ENCODE measurements at places on chromosomes 5 and 9.

DNA sequence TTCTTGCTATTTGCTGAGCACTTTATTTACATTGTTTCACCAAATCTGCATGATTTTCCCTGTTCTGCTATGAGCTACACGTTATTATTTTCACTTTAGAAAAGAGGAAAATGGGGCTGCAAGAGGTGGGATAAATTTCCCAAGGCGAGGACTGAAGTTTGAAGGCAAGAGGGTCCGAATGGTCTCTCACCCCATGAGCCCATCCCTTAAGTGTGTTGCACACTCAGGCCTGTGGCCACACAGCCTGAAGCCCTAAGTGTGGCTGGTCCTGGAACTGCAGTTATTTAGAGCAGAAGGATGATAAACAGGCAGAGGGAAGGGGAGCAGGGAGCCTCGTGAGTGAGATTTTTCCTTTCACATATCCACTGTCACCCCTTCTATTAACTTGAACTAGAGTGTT is 7.8 kb downstream of the PDE8B start:
- H3K36me3 ChIP-seq, result no peaks in the 10 kb centered on the region
- no peaks in the 10 kb centered on the region for H3K4me1 ChIP-seq
- no peak for DNase-seq
- H3K4me3 ChIP-seq, result no peak overlapping the region
- no peak overlapping the region for H3K27ac ChIP-seq

- no peaks in the 10 kb centered on the region for H3K4me1 ChIP-seq
- no peaks in the 10 kb centered on the region for H3K27me3 ChIP-seq
- H3K36me3 ChIP-seq, result peaks cover 76% of the 10 kb centered on the region
- H3K27ac ChIP-seq, result no peak overlapping the region
- H3K4me3 ChIP-seq, result no peak overlapping the region
- no peak for DNase-seq
Observed at GRCh38 chr5:157513182-157513581, 53.2 kb downstream of the NIPAL4 start.

DNA sequence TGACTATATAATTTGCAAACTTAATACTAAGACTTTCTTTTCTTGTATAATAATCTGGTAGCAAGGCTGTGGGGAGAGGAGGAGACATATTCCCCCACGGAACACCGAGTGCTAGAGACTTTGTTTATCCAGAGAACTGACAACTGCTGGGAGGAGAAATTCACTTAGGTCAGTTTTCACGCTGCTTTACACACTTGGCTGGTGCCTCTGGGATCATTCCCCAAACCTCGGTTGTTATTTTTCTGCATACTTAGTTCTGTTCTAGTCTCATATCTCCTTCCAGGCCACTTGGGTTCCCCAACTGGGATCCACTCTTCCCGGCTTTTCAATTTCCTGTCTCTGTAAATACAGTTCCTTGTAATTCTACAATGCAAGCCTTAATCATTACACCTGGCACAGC is 238.2 kb upstream of the ADAMTS16 start:
- no peak overlapping the region for H3K4me3 ChIP-seq
- no peak overlapping the region for H3K27ac ChIP-seq
- H3K4me1 ChIP-seq, result no peaks in the 10 kb centered on the region
- DNase-seq, result no peak
- no peaks in the 10 kb centered on the region for H3K36me3 ChIP-seq

DNA sequence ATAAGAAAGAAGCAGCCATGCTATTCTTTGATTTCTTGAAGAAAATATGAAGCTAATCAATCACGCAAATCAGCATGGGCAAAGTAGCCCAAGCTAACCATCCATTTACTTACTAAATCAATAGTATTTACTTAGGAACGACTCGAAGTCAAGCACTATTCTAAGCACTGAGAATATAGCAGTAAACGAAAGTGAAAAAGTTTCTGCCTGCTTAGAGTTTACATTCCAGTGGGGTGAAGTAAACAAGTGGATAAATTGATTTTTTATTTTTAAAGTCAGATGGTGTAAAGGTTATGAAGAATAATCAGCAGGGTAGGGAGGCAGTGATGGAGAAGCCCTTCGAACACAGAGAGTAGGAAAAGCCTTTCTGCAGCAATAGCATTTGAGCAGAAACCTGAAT is 5.5 kb downstream of the TSTD2 start:
- H3K36me3 ChIP-seq, result peaks cover 20% of the 10 kb centered on the region
- H3K4me3 ChIP-seq, result no peak overlapping the region
- H3K27me3 ChIP-seq, result no peaks in the 10 kb centered on the region
- no peak overlapping the region for H3K27ac ChIP-seq

DNA sequence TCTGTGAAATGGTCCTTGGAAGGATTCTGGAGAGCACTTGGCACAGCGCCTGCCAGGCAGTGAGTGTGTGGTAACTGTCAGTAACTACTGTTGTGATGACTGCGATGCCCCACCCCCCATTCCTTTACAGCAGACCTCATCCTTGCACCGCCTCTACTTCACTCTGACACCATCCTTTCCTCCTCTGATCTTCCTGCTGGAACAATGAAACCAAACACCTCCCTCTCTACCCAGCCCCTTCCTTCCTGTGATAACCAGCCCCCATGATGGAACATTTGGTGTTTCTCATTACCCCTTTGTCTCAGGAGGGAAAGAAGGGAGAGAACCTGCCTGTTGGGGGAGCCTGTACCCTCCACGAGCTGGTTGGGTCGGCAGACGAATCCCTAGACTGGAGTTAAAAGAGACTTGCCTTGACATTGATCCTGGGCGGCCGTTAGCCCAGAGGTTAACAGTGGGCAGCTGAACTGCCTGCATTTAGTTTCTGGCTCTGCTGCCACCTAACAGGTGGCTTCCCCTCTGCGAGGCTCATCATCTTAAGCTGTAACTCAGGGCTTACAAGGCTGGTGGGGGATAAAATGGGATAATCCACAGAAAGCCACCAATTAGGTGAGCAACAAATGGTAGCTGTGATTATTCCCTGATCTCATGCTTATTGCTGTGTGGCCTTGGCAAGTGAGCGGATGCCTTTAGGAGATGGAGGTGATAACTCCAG is 34.2 kb upstream of the GRPEL2 start:
- H3K4me3 ChIP-seq, result no peak overlapping the region
- no peak overlapping the region for H3K27ac ChIP-seq
- H3K4me1 ChIP-seq, result no peaks in the 10 kb centered on the region
- DNase-seq, result no peak

DNA sequence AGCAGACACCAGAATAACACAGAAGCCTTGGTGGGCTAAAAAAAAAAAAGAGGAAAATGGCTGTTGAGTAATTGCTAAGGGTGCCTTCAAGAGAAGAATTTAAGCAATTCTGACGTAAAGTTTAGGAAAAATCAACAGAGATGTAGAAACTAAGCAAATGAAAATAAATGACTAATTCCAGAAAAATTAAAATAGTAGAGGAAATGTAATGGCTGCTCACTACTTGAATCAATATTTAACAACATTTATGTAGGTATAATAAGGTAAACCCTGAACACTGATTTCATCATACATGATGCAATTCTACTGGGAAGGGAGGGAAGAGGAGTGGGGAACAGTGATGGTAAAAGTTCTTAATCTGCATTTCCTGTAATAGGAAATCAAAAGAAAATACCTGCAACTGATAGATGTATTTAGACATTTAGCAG is 41.4 kb downstream of the PUM3 start:
- DNase-seq, result no peak
- H3K36me3 ChIP-seq, result peaks cover 78% of the 10 kb centered on the region
- H3K27me3 ChIP-seq, result no peaks in the 10 kb centered on the region
- no peak overlapping the region for H3K27ac ChIP-seq
- H3K4me1 ChIP-seq, result no peaks in the 10 kb centered on the region

DNA sequence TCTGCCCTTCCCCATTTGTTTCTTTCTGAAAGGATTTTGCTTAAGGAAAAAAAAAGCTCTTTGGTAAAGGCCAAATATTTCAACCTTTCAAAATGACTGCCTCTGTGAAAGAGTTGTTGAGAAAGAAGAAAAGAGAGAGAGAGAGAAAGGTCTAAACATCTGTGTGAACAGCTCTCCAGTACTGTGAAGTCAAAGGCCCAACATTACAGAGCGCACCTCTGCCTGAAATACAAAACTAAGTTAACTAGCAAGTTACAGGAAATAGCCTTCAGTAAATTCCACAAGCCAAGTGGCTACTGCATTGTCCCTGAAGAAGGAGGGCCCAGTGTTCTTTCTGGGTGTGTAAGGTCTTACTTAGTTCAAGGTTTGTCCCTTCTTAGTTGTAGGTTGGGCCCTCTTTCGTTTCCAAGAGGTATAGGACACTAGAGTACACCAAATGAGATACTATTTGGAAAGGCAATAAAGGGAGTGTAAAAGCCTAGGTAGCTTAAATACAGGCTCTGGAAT is 104.4 kb downstream of the THBS4 start:
- no peak for DNase-seq
- no peaks in the 10 kb centered on the region for H3K27me3 ChIP-seq
- peaks cover 77% of the 10 kb centered on the region for H3K4me1 ChIP-seq

DNA sequence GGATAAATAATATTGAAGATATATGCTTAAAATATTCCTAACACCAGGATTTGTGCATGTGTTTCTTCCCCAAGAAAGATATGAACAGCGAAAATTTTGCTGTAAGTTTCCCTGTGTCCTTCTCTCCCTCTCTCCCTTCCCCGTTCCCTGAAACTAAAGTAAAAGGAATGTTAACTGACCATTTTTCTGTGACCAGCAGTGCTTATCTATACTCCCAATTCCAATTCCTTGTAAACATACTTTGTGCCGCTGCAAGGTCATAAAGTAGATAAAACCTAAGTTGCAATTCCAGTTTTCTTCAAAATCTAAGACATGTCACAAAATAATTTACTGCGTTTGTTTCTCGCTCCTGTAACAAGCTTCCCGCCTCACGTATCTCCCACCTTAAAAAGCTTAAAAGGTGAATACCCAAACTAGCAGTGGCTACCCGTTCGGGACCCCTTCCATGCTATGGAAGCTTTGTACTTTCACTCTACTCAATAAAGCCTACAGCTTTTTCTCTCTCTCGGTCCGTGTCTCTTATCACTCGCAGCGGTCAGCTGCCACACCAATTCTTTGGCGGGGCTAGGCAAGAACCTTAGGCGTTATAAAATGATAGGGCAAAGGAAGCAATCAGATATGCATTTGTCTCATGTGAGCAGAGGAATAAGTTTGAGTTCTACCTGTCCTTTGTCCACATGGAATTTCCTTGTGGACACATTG is 1798.0 kb downstream of the EFNA5 start:
- no peak overlapping the region for H3K4me3 ChIP-seq
- H3K4me1 ChIP-seq, result no peaks in the 10 kb centered on the region
- no peaks in the 10 kb centered on the region for H3K27me3 ChIP-seq
- H3K27ac ChIP-seq, result no peak overlapping the region

GRCh38 chr9:136686534-136686793 is 793 bp downstream of the AGPAT2 start:
- H3K27me3 ChIP-seq, result no peaks in the 10 kb centered on the region
- no peak overlapping the region for H3K27ac ChIP-seq
- no peaks in the 10 kb centered on the region for H3K36me3 ChIP-seq
- DNase-seq, result no peak
- H3K4me1 ChIP-seq, result peaks cover 27% of the 10 kb centered on the region
- peak overlapping the region; percentile 68 for H3K4me3 ChIP-seq

DNA sequence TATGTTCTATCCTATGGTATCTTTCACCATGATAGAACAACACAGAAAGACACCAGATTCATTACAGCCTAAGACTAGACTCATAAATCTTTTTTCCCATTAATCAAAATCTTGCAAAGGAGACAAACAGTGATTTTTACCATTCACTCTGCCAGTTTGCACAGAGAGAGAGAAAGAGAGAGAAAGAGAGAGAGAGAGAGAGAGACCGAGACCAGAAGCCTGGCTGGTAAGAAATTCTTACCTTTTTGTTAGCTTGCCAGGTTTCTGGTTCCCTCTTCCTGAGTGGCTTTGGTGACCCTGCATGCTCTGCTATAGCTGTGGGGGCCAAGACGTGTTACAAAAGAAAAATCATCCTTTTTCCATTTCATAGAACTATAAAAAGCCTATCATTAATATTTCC is 18.6 kb downstream of the TMEM161B start:
- H3K4me1 ChIP-seq, result peaks cover 16% of the 10 kb centered on the region
- H3K4me3 ChIP-seq, result no peak overlapping the region
- no peaks in the 10 kb centered on the region for H3K27me3 ChIP-seq
- no peak for DNase-seq

- no peaks in the 10 kb centered on the region for H3K4me1 ChIP-seq
- no peak for DNase-seq
- no peak overlapping the region for H3K4me3 ChIP-seq
- no peaks in the 10 kb centered on the region for H3K36me3 ChIP-seq
- H3K27ac ChIP-seq, result no peak overlapping the region
- H3K27me3 ChIP-seq, result no peaks in the 10 kb centered on the region
Observed at GRCh38 chr9:28883234-28883633, 1310.0 kb upstream of the C9orf72 start.

Measured in CD4-positive, alpha-beta T cell (primary cell).